ENCODE measurements at places on chromosomes 1 and 21.

DNA sequence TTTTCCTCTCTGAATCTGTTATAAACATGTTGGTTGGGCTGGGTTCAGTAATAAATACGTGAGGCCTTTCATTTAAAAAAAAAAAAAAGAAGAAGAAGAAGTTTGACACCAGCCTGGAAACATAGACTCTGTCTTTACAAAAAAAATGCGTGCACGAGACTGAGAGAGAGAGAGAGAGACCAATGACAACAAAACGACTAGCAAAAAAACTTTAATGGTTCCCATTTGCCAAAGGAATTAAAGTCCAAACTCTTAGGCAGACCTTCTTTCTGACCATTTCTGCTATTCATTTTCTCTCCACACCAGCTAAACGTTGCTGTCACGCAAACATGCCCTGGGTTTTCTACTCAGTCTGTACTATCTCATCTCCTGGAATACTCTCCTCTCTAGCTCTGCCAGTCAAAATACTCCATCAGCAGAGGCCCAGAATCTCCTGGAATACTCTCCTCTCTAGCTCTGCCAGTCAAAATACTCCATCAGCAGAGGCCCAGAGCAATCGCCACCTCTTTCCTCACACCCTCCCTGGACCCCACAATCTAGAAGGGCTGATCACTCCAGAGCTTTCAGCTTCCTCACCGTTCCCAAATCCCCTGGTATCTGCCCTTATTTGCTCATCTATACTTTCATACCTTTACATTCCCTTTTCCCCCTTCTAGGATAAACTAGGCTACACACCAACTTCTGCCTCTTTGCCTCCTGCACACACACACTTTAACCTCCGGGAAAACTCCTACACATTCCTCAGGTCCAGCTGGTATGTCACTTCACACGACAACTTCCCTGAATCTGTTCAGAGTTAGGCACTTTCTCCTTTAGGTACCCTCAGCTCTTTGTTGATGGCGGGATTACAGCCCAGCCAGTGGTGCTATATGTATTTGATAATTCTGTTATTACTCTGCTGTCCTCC is 100.0 kb downstream of the CDC7 start:
- no peak for DNase-seq

DNA sequence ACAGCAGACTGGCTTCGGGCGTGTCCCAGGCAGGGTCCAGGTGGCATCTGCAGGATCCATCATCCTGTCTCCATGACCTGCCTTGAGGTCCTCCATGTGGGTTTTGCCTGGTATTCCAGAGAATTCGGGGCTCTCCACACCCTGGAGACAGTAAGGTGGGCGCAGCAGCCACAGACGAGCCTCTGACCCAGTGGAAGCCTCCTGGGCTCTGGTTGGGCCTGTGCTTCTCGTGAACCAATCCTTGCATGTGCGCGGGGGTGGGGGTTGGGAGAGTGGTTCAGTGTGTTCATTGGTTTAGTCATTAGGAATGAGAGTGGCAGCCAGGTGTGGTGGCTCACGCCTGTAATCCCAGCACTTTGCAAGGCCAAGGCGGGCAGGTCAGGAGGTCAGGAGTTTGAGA is 32.1 kb upstream of the TNFRSF1B start:
- DNase-seq, result no peak

DNA sequence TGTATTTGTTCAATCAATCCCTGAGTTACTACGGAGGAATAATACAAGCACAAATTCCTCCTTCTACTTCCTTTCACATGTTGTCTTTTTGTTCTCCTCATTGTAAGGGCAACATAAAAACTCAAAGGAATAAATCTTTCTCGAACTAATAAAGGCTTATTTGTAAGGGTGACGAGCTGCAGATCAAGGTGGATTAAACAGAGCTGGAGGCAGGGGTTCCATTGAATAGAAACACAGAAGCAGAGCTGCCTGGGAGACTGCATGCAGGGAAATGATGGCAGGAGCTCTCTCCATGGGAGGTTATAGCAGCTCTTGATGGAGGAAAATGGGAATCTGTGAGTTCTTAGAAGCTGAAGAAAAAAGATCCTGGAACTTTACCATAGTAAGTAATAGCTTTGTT is 160.2 kb downstream of the CYYR1 start:
- DNase-seq, result no peak

- DNase-seq, result no peak
Measured at GRCh38 chr1:187838335-187839293, 1009.9 kb downstream of the PLA2G4A start.

DNA sequence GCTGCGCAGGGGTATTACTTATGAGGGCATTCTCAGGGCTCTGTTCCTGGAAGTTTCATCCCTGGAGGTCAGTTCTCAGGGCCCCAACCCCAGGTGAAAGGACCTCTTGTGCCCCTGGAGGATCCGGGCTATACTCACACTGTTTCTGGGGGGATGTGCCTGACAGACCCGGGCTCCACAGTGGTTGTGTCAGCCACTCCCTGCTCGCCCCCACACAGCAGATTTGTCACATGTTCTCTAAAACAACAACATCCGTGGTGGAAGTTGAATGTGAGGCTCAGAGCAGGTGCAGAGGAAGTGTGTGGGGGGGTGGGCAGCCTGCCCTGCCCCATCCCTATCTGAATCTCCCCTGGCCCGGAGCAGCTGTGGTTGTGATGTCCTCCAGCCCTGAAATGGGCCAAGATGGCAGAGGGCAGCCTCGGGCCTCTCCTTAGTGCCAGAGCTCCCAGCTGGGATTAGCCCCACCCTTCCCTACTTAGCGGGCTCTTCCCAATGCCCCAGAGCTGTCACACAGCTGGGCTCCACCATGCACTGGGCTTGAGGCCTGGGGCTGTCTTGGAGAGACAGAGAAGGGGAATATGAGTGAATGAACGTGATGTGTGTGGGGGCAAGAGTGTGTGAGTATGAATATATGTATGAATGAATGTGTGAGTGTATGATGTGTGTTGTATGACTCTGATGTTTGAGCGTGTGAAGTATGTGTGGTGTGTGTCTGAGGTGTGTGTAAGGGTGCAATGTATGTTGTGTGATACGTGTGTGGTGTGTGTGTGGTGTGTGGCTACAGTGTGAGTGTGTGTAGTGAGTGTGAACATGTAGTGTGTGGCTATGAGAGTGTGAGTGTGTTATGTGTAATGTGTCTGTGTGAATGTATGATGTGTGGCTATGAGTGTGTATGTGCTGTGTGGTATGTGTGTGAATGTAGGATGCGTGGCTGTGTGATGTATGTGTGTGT is 1.5 kb upstream of the FCMR start:
- no peak for DNase-seq

DNA sequence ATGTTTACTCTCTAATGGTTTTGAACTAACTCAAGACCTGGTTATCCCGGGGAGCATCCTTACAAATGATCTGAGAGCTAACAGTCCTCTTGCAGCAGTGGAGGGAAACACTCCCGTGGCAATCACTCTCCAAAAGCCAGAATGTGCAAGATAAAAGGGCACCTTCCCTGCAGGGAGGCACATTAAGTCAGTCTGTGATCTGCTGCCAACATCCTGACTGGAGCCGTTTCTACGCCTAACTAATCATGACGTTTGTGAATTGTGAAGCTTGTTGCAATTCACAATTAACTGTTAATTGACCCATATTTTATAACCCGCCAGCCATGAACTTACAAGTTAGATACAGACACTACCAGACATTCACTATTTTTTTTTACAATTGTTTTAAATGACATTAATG is 52.1 kb upstream of the LGALS8 start:
- DNase-seq, result no peak

DNA sequence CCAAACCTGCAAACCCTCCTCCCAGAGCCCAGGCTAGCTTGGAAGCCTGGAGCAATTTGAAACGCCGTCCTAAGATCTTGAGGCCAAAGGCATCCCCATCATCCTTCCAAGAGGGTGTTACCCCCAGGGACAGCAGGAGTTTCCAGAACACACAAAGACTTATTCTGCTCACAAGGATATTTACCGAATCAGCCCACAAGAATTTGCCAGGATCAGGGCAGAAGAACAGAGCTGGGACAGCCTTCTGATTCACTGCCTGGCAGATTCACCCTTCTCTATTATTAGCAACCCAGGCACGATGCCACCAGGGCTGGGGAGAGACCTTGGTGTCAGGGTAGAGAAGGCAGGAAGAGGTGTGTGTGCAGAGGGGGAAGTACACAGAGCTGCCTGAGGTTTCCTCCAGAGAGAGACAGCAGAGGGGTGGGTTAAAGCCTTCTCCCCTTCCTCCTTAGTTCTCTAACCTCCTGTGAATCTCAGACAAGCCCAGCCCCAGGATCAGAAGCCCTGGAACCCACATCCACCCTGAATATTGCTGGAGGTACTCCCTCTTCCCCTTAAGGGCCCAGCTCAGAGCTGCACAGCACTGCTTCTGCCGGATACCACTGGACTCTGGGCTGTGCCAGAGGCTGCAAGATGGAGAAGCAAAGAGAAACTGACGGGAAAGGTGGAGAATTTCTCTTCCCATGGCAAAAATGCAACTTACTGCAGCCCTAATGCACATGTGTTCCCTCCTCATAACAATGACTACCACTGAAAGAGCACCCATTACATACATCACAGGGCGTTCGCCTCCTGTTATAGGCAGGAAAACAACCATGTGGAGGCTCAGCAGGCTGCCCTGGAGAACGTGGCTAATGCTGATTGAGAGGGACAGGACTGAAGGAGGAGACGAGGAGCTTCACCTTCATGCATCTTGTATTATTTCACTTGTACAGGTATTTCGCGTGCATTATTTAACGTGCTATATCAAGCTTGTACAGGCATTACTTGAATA is 61.8 kb downstream of the ITPKB start:
- DNase-seq, result peak; percentile 96

GRCh38 chr1:63651161-63651701 is 58.0 kb downstream of the PGM1 start:
- peak; percentile 32 for DNase-seq

GRCh38 chr1:223611936-223612335 is 53.6 kb downstream of the CAPN8 start:
- no peak for DNase-seq

DNA sequence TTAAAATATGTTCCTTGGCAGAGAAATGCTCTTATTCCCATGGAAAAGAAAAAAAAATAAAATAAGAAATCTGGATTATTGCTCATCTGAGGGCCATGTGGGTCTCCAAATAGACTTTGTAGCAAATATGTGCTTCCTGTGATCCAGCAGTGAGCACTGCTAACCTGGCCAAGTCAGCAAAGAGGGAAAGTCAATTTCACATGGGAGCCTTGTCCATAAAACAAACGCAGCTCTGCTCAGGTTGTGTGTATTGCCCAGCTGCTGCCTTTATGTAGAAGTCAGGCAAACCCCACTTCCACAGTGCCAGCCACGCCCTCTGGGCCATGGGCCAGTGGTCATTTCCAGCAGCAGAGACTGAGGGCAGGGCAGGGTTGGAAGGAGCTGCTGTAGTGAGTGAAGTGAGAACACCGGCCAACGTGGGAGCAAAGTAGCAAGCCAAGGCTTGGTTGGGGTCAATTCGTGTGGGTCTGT is 174.3 kb downstream of the LYPLAL1 start:
- DNase-seq, result no peak

DNA sequence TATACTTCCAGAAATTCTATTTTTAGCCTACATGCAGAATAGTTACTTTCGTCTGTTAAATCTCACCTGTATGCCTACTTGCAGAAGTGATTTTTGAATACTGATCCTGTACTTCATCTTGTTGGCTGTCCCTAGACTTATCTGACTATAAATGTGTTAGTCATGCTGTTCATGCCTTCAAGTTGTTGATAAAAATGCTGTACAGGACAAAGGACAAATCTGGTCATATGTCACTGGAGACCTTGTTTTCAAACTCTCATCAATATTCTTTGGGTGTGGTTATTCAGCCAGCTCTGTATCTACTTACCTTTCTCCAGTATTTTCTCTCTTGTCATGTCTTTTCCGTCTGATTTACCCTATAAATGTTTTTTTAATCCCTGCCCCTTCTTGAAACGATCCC is 132.9 kb downstream of the RNF220 start:
- DNase-seq, result no peak

- DNase-seq, result peak; percentile 56
Measured at GRCh38 chr1:116506132-116507004, 64.5 kb downstream of the CD58 start.

- no peak for DNase-seq
Measured at GRCh38 chr1:157025385-157025784, 20.2 kb downstream of the ARHGEF11 start.

GRCh38 chr1:53957194-53957818 is 11.2 kb downstream of the LRRC42 start:
- DNase-seq, result peak; percentile 80

DNA sequence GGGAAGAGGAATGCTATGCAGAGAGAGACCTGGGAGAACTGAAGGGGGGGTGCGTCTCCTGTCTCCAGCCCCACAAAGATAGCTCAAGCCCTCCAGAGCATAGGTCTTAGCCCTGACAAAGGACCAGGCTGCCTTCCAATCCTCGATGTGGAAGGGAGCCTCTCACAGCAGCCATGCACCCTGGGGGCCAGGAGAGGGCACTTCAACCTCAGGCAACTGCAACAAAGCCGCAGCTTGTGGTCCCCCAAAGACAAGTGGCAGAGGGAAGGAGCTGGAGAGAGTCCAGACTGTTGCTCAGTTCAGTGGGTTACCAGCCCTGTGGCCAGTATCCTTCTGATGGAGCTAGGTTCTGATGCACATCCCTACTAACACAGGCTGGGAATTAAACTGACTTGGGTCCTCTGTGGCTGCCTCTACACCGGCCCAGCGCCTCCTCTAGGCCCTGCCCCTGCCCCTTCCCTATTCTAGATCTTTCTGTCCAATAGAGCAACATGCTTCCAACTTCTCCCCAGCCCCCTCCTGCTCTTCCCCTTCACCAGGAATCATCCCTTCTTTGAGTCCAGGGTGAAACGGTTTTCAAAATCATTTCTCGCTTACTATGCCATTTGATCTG is 100.7 kb upstream of the SPATA6 start:
- peak; percentile 66 for DNase-seq
